Sigmoid colon (tissue), 7 donors: ENCODE measurements at places on chromosomes 12 and 14.
A peak's percentile ranks its signal among the peaks of the same experiment; 100 is the strongest.

DNA sequence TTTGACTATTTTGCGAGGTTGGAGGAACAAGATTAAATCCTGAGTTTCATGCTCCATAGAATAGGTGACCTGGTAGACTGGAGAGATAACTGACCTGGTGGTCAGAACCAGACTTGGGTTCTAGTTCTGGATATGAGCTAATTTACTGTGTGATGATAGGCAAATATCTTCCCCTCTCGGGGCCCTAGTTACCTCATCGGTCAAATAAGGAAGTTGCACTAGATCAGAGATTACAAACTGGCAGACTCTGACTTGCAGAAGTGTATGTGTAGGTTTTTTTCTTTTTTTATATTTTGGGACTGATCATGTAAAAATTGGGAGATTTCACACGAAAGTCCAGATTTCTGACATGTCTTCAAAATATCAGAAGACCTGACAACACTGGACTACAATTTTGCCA lies 37.0 kb downstream of the RPH3A start:
- no peak for DNase-seq

- peak; percentile 87 for DNase-seq
These were observed at the start of gene FGD4 for GRCh38 chr12:32399370-32400113. Gene FGD4 (plus strand): TSS chr12:32399558.

DNA sequence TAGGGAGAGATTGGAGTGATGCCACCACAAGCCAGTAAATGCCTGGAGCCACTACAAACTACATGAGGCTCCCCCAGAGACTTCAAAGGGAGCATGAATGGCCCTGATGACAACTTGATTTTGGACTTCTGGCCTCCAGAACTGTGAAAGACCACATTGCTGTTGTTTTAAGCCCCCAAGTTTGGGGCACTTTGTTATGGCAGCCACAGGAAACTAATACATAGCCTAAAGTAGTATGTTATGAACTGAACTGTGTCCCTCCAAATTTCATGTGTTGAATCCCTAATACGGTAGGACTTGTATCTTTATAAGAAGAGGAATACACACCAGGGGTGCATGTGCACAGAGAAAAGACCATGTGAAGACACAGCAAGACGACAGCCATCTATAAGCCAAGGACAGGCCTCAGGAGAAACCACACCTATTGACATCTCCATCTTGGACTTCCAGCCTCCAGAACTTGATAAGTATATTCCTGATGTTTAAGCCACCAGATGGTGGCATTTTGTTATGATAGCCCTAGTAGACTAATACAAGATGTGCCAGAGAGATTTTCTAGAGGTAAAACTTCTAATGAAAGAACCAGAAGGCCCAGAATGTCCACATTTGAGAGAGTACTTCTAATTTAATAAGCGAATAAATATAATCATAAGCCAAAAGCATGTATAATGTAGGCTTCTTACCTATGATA lies 127.1 kb upstream of the BMP4 start:
- no peak for DNase-seq

DNA sequence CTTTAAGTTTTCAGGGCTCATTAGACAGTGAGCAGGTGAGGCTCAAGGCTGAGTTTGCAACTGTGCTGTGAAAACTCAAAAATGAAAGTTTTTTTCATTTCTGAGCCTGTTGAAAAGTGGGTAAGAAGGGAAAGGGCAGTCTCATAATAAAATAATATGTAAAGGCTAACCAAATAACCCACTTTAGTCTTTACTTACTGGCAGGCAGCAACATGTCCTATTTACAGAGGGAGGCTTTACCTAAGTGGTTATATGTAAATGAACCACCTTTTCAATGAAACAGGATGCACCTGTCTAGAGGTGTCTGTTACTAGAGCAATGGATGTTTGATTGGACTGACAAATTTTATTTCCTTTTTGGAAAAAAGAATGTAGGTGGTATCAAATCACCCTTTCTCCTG lies 158.0 kb downstream of the ETV6 start:
- no peak for DNase-seq

GRCh38 chr12:19830446-19830845 lies 391.2 kb downstream of the AEBP2 start:
- no peak for DNase-seq

GRCh38 chr14:42057111-42057510 lies 450.4 kb downstream of the LRFN5 start:
- DNase-seq, result no peak

GRCh38 chr12:65430571-65431306 lies 152.3 kb downstream of the MSRB3 start:
- no peak for DNase-seq

DNA sequence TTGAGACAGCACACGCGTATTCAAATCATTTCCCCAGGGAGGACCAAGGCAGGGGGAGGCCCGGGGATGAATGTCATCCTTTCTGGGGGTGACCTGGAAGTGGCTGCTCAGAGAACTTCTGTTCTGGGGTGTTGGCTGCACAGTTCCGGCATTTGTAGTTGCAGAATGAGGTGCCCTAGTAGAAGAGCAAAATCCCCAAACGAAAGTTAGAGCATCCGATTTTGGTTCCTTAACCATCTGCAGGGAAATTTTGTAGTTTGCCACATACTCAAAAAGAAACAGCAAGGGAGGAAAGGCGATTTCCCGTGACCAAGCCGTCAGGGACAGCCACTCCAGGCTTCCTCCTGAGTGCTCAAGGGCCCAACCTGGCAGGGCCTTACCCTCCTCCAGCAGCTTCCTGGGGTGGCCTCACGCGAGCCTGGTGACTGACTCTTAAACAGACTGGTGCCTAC lies 13.0 kb upstream of the TRAF3 start:
- DNase-seq, result no peak

GRCh38 chr12:132604151-132604618 lies 6.2 kb downstream of the LRCOL1 start:
- DNase-seq, result no peak

DNA sequence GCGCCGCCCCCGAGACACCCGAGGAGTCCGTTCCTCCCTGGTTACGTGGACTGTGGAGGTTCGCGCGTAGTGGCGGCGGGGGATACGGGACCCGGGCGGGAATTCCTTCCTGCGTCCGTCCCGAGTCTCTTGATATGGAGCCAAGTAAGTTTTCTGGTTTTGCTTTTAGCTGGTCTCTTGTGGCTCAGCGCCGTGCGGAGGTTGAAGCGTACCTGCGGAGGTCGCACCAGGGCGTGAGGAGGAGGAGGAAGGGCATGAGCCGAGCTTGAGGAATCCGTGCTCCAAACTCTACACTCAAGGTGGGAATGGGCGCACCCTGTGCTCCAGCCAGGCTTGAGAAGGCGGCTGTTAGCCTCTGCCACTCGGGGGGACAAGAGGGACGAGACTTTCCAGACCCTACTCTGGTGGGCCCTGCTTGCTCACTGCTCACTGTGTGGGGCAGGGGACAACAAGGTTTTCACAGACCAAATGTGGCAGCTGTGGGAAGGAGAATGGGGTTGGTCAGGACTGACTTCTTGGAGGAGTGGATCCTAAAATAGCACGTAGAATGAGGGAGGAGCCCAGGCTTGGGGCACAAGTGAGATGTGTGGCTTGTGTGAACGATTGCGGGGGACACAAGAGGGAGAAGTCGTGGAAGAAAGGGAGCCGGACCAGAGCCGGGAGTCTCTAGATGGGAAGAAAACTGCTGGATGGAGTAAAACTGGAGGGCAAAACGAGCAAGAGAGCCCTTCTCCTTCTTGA lies 577 bp downstream of the ATG101 start:
- no peak for DNase-seq

GRCh38 chr12:45732936-45733335 lies 3.4 kb downstream of the ARID2 start:
- no peak for DNase-seq

GRCh38 chr12:65596514-65597091 lies 227.7 kb upstream of the HMGA2 start:
- DNase-seq, result no peak

- DNase-seq, result no peak
These were observed 54.1 kb downstream of the EP400 start for GRCh38 chr12:132003846-132004245.

DNA sequence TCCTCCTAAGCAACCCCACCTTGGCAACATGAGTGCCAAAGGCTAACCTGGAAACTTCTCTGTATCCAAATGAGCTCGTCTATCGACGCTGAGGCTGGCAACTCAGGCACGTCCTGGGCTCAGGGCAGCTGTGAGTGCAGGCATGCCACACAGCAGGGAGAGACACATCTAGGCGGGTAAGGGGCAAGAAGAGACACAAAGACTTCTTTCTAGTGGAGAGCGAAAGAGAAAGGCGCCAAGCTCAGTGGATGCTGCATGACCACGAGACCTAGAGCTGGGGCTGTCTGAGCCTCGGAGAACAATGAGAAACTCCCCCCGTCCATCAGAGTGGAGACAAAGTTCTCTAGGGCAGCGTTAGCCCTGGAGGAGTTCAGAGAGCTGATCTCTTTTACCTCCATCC lies 170.4 kb downstream of the CALM1 start:
- DNase-seq, result no peak

DNA sequence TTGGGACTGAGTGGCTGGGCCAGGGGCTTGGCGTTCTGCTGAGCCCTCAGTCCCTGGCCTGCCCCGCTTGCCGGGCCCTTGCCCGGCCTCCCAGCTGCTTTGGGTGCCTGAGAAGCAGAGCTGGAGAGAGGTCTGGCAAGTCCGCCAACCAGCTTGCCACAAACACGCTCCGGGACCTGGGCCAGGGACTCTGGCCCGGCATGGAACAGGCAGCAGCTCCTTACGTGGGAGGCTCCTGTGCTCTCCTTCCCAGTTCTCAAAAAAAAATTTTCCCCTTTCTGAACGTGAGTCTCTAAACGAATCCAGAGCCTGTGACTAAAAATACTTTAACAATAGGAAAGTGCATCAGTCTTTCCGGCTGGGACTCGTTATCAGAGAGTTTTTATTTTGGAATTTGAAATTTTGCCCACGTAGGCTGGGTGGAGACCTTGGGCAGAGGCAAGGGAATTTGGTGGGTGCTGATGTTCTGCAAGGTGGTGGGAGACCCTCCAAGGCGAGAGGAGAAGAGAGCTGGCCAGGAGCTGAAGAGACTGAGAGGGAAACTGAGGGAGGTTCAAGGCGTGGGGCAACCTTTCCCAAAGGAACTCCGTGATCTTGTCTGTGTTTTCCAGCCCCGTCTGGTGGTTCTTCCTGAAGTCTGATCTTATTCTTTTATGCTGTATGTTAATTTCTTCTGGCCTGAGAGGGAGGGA lies 6.8 kb upstream of the NR4A1 start:
- DNase-seq, result peak; percentile 97

DNA sequence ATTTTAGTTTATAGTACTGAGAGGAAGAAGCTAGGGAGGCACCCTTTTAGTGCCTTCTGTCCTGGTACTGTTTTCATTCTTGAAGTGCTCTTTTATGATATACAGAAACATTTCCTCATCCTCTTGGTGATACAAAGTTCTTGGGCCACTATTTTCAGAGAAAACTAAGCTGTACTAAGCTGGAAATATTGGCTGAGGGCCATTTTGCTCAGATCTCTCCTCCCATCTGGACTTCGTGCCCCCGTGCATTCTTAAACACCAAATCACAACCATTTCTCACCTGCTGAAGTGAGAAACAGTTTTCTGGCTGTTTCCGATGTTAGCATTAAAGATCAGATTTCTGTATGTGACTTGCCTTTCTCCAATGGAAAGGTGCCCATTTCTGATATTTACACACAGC lies 158.9 kb downstream of the FBXL14 start:
- no peak for DNase-seq

DNA sequence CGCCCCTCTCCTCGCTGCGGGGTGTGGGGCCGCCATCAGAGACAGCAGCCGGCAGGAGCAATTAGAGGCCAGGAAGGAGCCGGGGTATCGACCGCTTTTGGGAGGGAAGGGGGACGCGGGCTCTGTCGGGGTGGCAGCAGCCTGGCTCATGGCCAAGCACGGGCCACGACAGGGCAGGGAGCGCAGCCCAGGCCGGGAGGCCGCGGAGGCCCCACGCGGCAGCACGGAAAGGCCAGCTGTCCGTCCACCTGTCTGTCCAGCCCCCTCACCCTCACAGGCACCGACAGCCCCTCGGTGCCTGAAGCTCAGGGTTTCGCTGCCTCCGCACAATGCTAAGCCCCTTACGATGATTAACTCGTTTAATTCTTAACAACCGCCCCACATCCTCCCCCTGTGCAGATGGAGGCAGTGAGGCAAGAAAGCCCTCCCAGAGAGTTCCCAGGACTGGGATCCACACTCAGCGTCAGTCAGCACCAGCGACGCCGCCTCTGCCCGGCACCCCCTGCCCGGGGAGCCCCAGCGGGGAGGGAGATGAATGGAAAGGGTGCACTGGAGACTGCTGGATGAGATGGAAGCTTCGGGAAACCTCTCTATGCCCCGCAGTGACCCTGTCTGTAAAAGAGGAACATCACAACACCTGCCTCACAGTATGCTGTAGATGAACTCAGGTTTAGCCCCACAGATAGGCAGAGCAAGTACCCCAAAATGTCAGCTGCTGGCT lies 23.7 kb downstream of the NCOR2 start:
- DNase-seq, result no peak

- no peak for DNase-seq
These were observed 22.2 kb downstream of the RTRAF start for GRCh38 chr14:52011523-52011922.

DNA sequence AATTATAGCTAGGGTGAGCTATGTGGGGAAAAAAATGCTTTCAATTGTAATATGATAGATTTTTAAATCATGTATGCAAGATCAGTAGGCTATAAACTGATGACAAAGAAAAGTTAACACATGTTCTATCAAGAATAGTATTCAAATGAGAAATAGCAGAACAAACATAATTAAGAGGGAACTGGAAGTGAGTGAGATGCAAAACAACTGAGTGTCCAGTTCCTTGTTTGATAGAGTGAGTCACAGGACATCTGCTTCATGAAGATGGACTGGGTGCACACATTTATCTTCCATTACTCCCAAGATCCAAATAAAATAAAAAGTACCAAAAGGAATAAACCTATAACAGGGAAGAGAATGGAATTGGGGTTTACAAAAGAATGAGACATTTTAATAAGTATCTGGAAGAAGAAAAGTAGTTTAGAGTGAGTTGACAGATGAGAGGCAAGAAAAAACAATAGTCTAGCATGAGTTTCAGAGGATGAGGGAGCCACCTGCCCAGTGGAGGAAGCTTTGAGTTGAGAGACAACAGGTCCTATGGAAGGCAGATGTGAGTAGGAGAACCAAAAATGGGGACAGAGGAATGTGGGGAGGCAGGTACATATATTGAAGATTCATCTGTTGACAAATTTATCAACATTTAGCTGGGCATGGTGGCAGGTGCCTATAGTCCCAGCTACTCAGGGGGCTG lies 178.1 kb upstream of the ARHGAP5 start:
- no peak for DNase-seq

DNA sequence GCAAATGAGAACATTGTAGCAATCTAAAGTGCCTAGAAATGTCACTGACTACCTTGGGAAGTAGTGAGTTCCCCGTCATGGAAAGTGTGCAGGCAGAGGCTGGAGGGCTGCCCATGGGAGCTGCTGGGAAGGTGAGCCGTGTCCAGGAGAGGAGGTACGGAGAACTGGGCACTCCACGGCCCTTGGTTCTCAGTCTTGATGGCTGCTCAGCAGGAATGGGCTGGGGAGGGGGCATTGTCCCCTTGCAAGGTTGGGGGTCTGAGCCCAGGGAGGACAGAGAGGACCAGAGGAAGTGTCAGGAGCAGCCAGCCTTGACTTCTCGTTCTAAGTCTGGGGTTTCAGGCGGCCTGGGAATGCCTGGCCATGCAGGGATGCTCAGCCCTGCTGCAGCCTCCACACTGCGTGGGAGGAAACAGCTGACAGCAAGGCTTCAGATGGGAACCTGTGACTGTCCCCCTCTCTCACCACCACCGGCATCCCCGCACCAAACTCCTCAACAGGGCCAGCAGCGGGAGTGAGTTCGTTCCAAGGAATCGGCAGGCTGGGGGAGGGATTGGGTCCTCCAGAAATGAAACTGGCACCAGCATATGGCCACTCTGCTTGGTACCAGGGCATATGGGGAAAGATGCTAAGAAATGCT lies 140.2 kb downstream of the BCL11B start:
- peak; percentile 43 for DNase-seq

- DNase-seq, result peak; percentile 41
These were observed 58.8 kb downstream of the TECPR2 start for GRCh38 chr14:102421411-102422057.
